T-cell (primary cell): ENCODE measurements at places on chromosomes 5 and 9. TPM values are rescaled to one million over a fixed set of nuclear protein-coding genes. Genes with fewer than 3 reads are reported as not detected.

GRCh38 chr5:170642776-170643436 lies 139.1 kb downstream of the KCNIP1 start:
- no peak for DNase-seq

DNA sequence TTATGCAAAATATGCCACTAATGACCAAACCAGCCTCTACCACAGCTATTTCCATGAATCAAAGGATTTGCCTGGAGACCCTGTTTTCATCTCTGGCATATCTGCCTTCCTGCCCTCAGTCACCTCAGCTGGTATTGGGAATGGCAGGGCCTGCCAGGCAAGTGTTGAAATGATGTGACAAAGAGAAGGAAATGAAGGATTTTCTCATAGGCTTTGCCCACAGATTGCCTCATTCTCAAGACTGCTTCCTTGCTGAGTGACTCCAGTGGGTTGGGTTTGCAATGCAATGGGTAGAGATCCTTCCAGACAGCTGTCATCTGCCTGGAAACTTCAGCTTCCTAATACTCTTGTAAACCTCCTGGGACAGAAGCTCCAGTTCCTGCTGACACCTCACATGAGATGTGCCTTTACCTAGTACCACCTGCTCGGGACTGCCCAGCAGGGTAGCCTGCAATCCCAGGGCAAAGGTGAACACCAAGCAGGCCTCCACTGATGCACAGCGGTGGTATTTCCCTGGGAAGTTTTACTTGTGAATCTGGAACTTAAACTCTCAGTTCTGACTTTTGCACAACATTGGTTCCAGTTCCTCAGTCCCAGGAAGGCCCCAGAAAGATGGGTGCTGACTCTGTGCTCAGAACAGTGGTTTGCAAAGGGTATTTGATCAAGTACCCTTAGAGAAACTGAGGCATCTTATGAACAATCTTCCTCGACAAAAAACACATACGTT lies 64.8 kb upstream of the SLC1A1 start:
- no peak for DNase-seq

- DNase-seq, result no peak
These were observed 48.1 kb downstream of the TEK start for GRCh38 chr9:27157097-27157496.

The PCA3 gene
- not detected for total RNA-seq

GRCh38 chr5:178104492-178104891 lies 8.8 kb upstream of the N4BP3 start:
- no peak for DNase-seq

The MARCOL gene
- total RNA-seq, result not detected

The PCDHA4 gene
- total RNA-seq, result not detected

GRCh38 chr9:93117924-93118862 lies 15.9 kb downstream of the NINJ1 start:
- no peak for DNase-seq

DNA sequence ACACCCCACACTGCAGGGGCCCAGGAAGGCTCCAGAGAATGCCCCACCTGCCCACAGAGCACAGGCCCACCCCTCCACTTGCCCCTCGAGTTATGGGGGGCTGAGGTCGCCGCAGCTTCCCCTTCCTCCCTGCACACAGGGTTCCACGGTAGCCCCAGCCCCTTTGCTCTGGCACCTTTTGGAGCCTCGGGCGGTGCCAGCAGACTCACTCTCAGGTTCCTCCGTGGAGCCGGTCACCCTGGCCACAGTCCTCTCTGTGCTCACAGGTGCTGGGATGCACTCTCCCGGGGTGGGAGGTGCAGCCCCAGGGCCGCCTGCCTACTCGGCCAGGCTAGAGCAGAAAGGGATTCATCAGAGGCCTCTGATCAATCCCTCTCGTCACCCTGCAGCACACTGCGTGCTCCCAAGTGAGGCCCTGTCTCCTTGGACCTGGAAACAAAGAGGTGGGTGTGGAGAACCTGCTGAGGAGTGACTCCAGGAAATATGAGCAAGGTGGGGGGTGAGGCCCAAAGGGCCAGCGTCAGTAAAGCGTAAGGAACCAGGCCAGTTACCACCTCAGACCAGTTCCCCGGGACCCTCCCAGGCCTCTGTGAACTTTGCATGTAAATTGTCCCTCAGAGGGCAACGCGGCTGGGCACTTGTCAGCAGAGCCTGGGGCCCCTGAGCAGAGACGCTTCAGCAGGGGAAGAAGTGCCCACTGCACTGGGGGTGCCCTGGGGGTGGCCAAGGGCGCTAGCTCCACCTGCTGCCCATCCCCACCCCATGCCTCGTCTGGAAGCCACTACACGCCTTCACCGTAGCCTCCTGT lies 167.8 kb downstream of the OLFM1 start:
- DNase-seq, result no peak

DNA sequence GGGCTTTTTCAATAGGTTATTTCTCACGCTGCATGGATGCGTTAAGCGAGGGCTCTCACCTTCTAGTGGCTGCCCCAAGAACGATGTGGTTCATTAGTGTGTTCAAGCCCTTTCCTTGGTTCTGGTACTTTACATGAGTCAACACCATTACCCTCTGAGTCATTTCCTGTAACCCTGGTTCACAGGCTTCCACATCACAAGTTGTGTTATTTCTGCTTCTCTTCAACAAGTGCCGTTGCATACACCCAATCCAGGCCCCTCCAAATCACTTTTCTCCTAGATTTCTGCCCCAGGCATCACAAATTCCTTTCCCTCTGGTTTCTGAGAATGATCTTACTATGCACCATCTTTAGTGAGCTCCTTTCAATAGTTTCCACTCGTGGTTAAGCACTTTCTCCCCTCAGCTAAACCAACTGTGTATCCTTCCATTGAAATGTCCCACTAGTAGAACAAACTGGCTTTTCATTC lies 69.5 kb upstream of the RAD23B start:
- peak; percentile 8 for DNase-seq

GRCh38 chr9:981491-981898 lies 5.0 kb downstream of the DMRT3 start:
- DNase-seq, result no peak

The WNK2 gene
- 0.26 TPM for total RNA-seq

DNA sequence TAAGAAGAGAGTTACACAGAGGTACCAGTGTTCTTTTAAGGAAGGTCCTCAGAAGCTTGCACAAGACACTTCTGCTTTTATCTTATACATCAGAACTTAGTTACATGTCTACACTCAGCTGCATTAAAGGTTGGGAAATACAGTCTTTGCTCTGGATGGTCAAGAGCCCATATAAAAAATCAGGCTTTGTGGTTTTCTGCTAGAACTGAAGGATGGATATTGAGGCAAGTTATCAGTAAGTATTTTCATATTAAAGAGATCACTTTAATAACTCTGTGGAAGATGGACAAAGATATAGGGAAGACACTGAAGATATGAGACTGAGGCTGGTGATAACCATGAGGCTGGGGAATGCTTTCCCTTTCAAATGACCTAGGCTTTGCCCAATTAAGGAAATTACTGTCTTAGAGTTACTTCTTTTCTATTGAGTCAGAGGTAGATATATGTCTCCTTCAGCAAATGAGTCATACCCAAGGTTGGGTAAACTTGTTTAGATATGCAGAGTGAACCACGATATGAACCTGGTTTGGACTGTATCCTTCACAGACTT lies 87.0 kb upstream of the TNC start:
- DNase-seq, result no peak

The CCNI2 gene
- total RNA-seq, result 5.8 TPM

The PCDHB10 gene
- total RNA-seq, result not detected

The PCDHB15 gene
- not detected for total RNA-seq

DNA sequence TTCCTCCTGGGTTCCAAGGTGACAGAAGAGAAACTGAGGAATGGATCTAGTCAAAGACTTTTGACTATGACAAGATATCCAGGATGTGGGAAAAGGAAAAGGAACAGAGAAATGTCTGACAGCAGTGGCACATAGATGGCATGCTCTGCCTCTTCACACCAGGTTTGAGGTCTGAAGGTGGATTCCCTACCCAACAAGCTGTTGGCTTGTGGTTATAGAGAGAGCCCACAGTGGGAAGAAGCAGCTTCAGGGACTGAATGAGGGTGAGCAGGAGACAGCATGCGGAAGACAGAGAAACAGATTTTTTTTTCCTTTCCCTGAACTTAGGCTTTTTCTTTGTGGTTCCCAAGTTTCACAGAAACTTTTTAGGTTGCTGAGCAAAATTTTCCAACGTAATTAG lies 20.6 kb downstream of the IFNW1 start:
- no peak for DNase-seq

GRCh38 chr5:3004361-3005080 lies 253.0 kb upstream of the IRX2 start:
- DNase-seq, result no peak

The PDCD1LG2 gene
- total RNA-seq, result 0.76 TPM

GRCh38 chr5:9789777-9790176 lies 159.6 kb upstream of the TAS2R1 start:
- DNase-seq, result no peak

DNA sequence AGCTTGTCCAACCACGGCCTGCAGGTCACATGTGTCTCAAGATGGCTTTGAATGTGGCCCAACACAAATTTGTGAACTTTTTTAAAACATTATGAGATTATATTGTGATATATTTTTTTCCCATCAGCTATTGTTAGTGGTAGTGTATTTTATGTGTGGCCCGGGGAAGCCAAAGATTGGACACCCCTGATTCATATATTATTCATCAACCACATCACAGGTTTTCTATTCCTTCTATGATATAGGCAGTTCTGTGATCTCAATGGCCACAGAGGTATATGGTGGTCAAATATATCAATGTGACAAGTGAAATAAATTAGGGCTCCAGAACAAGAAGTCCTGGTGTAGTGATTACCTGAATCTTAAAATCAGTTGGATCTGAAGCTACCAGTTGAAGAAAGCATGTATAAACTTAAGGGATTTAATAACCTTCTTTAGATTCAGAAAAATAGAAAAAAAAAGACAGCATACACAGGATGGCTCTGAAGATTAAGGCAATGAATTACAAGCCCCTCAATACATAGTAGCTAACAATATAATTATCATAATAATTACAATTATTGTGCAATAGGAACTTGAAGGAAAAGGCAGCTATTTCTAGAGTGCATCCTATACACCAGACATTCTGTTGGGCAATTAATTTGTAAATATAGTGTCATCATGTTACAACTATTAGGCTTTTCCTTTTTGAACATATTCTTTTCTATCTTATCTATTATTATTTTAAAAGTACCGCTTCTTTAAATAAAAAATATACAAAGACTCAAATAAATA lies 530.4 kb upstream of the PTPRD start:
- no peak for DNase-seq

The ANKS6 gene
- 19.0 TPM for total RNA-seq

DNA sequence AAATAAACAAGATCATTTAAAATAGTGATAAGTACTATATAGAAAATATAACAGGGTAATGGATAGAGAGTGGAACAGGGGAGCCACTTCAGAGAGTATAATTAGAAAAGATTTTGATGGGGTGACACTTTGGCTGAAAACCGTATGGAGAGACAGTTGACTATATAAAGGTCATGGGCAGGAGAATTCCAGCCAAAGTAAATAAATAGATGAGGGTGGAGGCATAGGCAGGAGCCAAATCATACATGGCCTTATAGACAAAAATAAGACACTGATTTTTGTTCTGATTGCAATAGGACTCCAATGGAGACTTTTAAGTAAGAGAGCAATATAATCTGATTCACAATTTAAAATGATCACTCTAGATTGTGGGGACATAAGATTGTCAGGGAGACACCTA lies 37.5 kb upstream of the NUDT12 start:
- DNase-seq, result no peak

The LCN15 gene
- not detected for total RNA-seq

DNA sequence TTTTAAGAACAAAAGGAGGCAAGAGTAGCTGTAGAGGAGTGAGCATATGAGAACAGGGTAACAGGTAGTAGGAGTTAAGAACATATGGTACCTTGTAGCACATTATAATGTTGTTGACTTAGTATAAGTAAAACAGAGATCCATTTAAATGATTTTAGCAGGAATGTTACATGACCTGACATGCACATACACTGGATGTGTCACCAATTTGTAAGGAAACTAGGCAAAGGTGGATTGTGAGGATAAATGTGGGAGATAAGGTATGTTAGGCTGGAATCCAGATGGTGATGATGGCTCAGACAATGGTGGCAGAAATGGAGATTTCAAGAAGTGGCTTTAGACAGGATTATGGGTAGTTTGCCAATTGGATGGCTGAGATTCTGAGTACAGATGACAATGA lies 443.1 kb upstream of the DAB2 start:
- no peak for DNase-seq

The FOXD4L6 gene
- not detected for total RNA-seq

- DNase-seq, result no peak
These were observed 79.0 kb downstream of the AK8 start for GRCh38 chr9:132798817-132799790.

The ZNF618 gene
- total RNA-seq, result 0.82 TPM

GRCh38 chr5:72687288-72687687 lies 129.2 kb upstream of the TNPO1 start:
- no peak for DNase-seq

DNA sequence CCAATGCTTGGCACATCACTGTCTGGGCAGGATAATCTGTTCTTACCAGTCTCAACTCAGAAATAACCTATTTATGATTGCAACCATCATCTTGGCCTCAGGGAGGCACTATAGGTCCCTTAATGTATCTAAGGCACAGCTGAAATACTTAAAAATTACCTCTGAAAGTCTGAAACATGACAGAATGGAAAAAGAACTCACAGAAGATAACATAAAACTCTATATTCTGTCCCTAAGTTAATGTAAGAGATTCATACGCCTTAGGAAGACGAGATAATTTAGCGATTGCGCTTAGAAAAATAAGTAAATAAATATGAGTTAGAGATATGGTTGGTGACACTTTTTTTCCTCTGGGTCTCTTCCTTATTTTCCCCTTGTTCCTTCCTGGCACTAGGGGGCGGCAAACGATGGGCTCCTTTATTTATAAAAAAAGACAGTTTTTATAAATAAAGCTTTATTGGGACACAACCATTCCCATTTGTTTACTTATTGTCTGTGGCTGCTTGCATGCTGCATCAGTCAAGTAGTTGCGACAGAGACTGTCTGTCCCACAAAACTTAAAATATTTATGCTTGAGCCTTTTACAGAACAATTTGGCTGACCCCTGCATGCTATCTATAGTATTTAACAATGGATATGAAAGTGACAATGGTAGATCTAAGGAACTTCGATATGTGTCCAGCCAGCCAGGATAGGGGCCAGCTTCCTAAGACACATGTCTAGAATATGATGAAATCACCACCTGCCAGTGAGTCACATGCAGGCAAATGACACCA lies 79.6 kb downstream of the PDE4D start:
- no peak for DNase-seq

DNA sequence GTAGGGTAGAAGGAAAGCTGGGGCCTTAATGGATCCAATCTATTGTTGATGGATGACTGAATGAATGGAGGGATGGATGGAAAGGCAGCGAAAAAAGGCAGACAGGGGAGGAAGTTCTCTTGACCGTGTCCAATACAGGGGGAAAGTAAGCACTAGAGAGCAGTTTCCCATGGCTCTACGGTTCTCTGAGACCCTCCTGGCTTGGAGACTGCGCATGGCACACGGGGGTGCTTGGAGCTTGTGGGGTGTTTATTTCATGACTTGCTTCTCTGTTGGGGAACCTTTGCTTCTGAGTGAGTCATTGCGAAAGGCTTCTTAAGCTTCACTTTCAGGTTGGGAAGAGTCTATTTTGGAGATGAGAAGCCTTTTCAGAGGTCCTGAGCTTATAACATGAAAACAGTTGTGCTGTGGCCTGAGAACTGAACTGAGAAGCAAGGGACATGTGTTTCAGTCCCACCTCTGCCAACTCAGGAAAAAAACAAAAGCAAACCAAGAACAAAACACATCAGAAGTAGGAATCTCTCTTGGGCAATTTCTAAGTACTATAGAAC lies 12.8 kb upstream of the TEX48 start:
- DNase-seq, result no peak

The PDZD2 gene
- total RNA-seq, result 1.2 TPM

The INSL4 gene
- not detected for total RNA-seq
